Immature natural killer cell (primary cell): ENCODE measurements at places on chromosomes 1 and 21.
A peak's percentile ranks its signal among the peaks of the same experiment; 100 is the strongest.

DNA sequence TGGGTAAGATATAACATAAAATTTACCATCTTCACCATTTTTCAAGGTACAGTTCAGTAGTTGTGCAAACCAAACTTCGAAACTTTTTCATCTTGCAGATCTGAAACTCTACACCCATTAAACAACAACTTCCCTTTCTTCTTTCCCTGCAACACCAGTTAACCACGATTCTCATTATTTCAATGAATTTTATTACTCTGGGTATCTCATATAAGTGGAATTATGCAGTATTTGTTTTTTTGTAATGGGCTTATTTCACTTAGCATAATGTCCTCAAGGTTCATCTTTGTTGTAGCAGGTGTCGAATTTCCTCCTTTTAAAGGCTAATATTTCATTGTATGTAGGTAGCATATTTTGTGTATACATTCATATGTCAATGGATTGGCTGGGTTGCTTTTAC is 146.1 kb downstream of the SPATA46 start:
- no peak for DNase-seq

GRCh38 chr1:28086651-28087050 is 1.8 kb downstream of the EYA3 start:
- no peak for DNase-seq

DNA sequence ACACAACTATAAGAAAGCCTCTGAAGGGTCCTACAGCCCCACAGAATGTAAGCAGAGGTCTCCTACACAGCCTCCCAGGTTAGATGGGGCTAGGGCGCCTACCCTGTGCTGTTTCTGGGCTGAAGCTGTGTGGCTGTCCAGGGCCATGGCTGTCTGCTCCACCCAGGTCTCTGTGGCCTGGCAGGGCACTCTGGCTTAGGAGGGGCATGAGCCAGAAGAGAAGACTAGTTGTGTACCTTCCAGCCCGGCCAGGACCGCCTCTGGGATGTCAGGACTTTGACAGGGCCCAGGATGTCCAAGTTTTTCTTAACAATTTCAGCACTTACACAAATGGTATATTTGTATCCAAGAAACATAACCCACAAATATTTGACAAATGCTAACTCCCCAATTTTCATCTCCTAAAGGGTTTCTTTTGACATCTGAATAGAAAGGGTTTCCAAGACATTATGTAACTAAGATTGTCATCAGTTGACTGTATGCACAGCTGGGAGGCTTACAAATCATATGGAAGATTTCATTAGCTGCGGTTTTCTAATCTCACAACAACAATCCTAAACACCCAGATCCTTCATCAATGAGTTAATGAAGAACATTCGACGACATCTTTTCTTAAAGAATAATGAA is 80.5 kb downstream of the HSF2BP start:
- no peak for DNase-seq

- no peak for DNase-seq
Measured at GRCh38 chr1:184082541-184083415, 31.2 kb downstream of the TSEN15 start.

- DNase-seq = no peak
Measured at GRCh38 chr1:172478485-172478884, 34.6 kb upstream of the PIGC start.

GRCh38 chr21:32256873-32257620 is 21.8 kb downstream of the MIS18A start:
- no peak for DNase-seq

DNA sequence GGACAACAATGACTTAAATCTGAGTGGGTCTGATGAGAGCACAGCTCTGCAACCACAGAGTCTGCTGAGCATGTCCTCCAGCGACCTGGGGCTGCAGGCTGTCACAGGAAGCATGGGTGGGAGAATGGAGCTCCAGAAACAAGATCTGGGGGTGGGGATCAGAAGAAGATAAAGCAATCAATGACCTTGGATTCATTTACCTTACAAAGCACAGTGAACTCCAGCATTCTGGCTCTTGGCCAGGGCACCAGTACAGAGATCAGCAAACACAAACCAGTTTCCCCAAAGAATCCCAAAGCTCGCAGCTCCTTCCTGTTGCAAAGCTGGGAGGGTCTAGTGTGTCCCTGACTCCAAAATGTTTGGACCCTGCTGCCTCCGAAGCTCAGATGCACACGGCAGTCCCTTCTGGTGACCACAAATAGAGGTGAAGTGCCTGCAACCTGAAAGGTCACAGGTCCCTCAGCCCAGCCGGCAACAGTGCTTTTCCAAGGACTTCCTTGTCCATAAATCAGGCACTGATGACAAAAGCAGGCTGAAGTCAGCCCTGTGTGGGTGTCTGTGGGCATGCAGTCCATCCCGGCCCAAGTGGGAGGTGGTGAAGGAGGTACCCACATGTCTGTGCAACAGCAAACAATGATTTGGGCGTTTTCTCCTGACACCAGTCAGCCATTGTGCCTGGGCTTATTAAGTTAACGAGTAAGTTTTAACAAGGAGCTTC is 76.1 kb downstream of the SH3BGR start:
- DNase-seq = no peak

GRCh38 chr1:169989246-169989645 is 85.2 kb downstream of the KIFAP3 start:
- no peak for DNase-seq

- no peak for DNase-seq
Measured at GRCh38 chr21:45803618-45804340, 160.3 kb downstream of the PCBP3 start.

DNA sequence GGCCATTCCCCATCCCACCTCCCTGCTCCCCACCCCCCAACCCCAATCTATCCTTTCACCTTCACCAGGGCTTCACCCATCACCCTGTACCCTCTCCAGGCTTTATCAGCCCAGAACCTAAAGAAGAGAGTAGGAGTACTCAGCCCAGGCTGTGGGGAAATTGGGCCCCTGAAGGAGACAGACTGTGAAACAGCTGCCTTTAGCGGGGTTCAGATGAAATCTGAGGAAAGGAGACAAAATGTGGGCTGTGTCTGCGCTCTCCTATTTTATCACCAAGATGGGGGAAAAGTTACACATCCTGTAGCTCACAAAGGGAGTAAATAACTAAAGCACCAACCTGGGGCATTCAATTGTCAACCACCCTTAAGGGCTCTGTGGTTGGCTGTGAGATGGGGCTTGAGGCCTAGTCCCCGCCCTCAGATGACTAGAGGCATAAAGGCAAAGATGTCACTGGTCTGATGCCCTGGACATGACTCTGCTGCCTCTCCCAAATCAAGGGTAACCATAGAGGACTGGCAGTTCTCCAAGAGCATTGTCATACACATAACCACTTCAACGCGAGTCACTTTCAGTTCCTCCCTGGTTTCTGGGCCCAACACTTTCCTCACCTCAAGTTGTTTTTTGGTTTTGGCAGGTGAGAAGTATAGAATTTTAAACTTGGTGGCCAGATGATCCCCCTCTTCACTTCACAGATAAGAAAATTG is 30.0 kb downstream of the SLC27A3 start:
- DNase-seq = peak; percentile 91

GRCh38 chr1:246149543-246149942 is 357.5 kb downstream of the SMYD3 start:
- no peak for DNase-seq

DNA sequence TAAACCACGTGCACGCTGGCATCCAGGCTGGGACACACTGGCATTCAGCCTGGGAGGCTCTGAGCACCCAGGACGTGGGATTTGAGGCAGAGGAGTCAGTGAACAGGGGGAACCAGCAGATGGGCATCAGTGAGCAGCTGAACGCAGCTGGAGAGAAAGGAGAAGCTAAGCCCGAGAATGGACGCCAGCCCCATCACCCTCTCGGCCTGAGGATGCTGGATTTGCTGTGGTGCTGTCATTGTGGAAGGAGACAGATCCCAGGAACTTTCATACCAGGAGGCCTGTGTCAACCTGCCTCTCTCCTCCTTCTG is 132.8 kb downstream of the PGBD5 start:
- DNase-seq = no peak

DNA sequence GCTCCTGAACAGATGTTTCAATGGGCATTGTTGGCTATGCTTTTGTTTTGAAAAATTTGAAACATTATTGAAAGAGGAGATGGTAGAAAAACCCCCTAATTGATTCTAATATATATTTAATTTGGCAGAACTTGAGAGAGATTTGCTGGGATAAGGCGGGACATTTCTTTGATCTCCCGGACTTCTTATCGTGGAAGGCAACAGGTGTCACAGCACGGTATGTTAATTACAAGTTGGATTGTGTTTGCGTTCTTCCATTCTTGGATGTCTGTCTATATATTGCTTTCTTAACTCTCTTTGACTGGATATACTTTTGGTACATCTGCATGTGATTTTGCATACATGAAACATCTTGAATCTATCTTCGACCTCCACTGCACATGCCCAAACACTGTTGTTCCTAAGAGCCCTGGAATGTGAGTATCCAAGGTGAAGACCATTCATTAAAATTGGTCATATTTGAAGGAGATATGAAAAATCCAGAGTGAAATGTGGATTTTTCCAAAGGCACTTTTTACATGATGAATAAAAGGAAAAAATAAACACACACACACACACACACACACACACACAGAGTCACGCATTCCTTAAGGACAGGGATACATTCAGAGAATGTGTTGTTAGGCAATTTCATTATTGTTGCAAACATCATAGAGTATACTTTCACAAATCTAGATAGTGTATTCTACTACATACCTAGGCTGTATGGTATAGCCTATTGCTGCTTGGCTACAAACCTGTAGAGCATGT is 81.9 kb downstream of the FGGY start:
- no peak for DNase-seq

DNA sequence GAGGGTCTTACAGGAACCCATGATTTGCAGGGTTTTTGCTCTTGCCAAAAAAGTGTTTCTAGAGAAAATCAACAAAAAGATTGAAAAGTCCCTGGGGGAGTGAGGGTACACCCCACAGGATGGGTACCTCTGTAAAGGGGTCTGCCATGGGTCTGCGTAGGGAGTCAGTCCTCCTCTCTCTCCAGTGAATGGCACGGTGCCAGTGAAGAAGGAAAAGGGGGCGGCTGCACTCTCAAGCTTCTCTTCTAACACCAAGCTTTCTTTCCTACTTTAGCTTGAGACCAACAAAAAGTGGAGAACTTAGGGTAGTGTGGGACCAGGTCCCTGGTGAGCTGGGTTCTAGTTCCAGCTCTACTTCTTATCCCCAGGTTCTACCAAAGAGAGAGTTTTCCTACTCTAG is 87.4 kb downstream of the GLUL start:
- DNase-seq = no peak

DNA sequence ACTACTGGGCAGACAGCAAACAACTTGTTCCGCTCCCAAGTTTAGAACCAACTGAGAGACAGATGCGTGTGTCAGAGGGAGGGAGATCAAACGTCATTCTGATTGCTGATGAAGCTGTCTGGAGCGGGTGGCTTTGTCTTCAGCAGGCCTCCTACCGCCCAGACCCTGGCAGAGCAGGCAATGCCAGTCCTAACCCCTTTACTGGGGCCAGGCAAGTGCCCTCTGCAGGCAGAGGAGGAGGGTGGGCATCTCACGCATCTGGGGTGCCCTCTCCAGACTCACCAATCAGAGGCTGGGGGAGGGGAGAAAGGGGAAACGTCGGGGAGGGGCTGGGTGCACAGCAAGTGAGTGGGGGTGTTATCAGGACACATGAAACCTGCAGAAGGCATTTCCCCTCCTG is 126.6 kb downstream of the ACTL8 start:
- no peak for DNase-seq

- DNase-seq = no peak
Measured at GRCh38 chr1:241045659-241046058, 311.3 kb downstream of the RGS7 start.

- DNase-seq = peak; percentile 84
Measured at GRCh38 chr21:46285761-46286647, at the start of gene YBEY. TSS of gene YBEY (plus strand) at chr21:46286342. CDS start at chr21:46286914, 572 bp downstream.

GRCh38 chr1:203547771-203548421 is 53.9 kb downstream of the OPTC start:
- DNase-seq = no peak

GRCh38 chr1:209483691-209484090 is 99.8 kb upstream of the CAMK1G start:
- no peak for DNase-seq

DNA sequence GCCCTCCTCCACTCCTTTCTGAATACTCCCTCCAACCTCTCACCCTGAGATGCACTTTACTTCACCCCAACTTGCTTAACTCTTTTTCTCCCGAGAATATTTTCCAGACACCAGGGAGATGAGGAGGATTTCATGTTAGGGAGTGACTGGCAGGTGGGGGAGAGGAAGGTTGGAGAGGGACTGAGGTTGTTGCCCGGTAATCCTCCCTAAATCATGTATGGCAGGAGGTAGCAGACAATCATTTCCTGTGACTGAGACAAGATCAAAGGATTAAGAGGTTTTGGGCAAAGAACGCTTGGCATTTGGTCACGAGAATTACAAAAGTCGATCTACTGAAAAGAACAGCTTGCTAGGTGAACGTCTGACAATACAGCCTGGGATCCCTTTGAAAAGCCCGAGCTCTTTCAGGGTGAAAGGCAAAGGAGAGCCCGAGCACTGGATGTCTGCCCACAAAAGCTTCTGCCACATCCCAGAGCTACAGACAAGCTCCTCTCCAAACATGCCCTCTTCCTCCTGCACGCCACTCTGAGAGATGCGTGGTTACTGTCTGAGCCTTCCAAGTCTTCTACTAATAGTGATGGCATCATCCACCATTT is 154.1 kb downstream of the DAB1 start:
- DNase-seq = no peak

- no peak for DNase-seq
Measured at GRCh38 chr1:90434460-90434859, 282.6 kb downstream of the BARHL2 start.

GRCh38 chr1:81596341-81596740 is 204.4 kb upstream of the ADGRL2 start:
- no peak for DNase-seq

- DNase-seq = no peak
Measured at GRCh38 chr1:24457866-24458265, 42.3 kb downstream of the NIPAL3 start.

DNA sequence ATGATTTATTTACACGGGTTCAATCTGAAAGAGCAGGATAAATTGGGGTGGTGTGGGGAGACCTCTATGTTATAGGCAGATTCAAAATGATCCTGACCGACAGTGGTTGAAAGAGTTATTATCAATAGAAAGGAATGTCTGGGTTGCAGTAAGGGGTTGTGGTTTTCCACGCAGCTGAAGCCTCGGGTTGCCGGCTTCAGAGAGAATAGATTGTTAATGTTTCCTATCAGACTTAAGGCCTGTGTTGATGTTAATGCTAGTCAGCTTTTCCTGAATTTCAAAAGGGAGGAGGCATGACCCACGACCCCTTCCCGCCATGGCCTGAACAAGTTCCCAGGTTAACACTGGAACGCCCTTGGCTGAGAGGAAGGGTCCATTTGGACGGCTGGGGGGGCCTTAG is 2.2 kb upstream of the UBE2J2 start:
- DNase-seq = no peak

- no peak for DNase-seq
Measured at GRCh38 chr1:180951836-180952656, 39.3 kb downstream of the KIAA1614 start.
